AG04449 (cell line): ENCODE measurements at places on chromosomes 1 and 21.

DNA sequence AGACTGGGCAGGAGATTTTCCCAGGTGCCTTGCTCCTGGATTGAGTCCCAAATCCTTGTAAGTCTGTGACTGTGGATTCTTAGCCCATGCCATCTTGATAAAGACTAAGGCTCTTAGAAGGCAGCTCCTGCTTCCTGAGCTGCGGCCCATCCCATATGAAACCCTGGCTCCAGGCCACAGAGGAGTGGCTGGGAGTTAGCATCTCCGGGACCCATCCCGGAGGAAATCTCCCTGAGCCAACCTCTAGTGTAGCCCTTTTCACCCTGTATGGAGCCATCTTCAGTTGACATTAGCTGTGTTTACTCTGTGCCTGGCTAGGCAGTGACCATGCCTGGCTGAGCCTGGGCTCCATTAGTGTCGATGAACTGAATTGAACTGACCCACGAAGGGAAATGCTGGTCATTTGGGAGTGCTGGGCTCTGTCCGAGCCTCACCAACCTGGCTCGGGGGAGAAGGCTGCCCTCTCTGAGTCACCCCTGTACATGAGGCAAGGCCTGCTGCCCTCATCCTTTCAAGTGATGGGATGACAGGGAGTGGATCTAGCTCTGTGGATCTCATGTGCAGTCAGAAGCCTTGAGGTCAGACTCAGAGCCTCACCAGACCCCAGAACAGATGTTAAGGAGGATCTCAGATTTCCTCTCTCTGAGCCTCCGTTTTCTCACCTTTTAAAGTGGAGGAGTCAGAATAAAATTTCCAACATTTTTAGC lies 37.5 kb downstream of the LGR6 start:
- DNase-seq = no peak

GRCh38 chr1:36643371-36644270 lies 160.9 kb upstream of the CSF3R start:
- no peak for DNase-seq

DNA sequence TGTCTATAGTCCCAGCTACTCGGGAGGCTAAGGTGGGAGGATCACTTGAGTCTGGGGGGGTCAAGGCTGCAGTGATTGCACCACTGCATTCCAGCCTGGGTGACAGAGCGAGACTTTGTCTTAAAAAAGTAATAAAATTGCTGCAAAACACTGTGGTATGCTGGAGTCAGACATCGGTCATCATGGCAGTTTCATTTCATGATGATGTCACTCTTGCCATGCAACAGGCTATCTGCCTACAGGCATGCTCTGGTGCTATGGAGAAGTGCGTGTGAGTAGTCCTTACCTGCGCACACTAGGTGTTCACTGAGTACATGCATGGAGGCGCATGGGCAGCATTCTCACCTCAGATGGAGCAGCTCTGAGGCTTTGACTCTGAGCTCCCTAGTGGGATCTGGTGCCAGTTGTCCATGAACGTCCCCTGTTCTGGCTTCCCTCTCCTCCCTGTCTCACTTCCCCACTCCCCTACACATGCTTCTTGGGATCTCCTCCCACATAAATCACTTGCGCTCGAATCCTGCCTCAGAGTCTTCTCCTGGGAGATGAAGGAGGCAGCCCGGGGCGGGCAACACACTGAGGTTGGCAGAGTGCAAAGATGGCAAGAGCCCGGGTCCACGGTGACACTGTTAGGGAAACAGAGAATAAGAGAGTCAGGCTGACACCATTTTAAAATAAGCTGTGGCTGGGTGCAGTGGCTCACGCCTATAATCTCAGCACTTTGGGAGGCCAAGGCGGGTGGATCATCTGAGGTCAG lies 10.4 kb upstream of the CELA3B start:
- DNase-seq = peak; percentile 45

DNA sequence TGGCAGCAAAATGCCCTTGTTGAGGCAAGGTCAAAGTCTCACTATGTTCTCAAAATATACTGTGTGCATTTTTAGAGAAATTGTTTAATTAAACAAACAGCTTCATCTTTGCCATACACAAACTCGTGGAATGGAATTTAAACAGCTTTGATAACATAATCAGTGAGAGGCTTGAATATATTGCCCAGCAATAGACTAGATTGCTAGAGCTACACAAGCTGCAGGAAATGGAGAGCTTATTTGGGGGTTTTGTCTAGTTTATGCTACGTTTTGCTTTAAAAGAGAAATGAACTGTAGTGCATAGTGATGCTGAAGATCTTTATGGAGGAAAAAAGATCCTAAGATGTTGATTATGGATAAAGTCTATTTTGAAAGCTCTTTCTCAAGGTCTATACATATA lies 166.8 kb upstream of the HMCN1 start:
- DNase-seq = no peak

- DNase-seq = no peak
Measured at GRCh38 chr1:3457910-3458883, 3.7 kb downstream of the ARHGEF16 start.
